Cortex of kidney (tissue), 1 donor: ENCODE measurements at places on chromosomes 2 and 18.

DNA sequence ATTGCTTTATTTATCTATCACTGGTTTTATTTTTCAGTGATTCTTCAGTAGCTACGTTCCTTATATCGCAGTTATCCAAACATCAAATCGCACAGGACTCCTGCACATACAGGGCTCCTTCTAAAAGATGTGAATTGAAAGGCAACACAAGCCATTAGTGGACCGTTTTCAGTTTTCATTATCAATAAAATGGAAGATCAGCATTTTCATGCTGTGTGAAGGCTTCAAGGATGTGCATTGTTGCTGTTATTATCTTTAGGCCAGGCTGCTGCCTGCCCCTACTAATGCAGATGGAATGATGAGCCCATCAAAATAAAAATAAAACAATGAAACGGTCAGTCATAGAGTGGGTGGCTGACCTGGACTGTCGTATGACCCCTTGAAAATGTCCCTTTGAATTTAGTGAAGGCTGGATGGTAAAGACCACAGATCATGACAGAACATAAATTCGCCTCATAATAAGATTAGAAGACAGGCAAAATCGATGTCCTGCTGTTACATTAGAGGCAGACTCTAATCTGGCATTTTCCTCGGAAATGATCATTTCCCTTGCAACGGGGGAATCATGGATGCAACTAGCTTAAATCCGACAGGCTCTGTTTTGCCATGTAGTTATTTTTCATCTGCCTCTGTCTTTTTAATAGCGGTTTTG lies 32.9 kb downstream of the ITGB6 start:
- no peak for DNase-seq

DNA sequence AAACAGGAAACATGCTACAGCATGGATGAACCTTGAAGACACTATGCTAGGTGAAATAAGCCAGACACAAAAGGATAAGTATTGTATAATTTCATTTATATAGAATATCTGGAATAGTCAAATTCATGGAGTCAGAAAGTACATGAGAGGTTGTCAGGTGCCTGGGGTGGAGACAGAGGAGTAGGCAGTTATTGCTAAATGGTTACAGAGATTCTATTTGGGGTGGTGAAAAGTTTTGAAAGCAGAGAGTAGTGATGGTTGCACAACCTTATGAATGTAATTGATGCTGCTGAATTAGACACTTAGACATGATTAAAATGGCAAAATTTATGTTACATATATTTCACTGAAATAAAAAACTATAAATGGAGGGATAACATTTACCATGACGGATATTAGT lies 197.4 kb downstream of the VAPA start:
- no peak for DNase-seq

DNA sequence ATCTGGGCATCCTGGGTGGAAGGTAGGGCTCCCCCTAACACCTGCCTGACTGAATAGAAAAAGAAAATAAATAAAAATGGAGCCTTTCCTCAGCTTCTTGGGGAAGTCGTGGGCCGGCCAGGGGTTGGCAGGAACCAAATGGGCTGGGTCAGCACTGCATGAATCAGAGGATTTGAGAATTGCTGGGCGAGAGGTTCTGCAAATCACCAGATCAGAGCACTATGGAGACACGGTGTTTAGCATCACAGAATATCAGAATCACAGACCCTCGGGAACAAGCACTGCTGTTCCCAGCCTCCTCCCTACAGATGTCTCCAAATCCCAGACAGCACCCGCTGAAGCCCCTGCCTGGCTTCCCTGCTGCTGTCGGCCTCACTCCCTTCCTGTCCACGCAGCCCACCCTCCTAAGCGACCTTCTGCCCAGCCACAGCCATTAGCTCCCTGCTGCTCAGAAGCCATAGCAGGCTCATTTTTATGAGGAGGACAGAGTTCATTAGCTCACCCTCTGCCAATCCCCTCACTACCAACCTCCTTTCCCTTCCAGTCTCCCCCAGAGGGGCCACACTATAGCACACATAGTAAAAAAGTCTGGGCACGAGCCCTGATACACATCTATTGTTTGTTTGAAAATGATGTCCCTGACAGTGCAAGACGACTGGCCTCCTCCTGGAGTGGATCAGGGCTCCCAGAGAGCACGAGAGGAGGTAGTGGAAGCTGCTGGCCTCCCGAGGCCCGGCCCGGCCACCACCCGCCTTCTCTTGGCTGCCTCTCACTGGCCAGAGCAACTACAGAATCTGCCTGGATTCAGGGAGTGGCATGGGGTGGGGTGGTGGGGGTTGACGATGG lies 64.6 kb upstream of the TAF1B start:
- DNase-seq = no peak

DNA sequence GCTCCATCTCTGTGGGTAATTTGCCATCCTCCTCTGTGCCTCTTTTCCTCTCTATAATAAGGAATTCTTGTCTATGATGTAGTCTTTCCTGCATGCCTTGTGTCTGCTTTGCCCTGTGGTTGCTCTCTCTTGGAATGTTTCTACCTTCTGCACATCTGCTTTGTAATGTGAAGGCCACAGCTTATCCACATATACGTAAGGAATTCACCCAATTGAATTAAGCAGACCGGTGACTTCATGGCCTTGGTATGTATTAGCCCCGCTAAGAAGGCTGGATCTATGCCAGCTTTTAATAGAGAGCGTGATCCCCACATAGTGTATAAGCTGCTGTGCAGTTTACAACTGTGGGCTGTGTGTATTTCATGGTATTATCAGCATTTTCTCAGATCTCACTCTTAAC lies 274.7 kb downstream of the RNF144A start:
- no peak for DNase-seq

GRCh38 chr18:48993586-48993985 lies 42.8 kb upstream of the SMAD7 start:
- no peak for DNase-seq
